Natural killer cell treated with Interleukin-12 subunit alpha and Interleukin-12 subunit beta and Interleukin-15 and Interleukin-18, amount 100 ng/mL, for 72 hours (primary cell): ENCODE measurements at places on chromosomes 2 and 18.

DNA sequence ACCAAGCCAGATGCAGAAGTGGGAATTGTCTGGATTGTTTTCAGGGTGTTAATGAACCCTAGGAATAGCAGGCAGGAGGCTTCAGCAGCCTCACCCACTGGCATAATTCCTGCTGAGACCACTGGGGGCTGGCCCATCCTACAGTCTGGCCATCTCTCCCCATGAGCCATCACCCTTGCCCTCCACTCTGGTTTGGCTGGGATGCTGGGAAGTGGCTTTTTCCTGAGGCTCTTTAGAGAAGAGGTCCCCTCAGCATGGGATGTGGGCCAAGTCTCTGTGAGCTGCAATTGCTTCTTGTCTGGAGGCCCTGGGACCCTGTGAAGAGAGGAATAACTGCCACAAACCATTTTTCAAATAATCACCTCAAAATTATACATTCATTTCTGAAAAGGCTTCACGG is 4.0 kb downstream of the TCF7L1 start:
- DNase-seq: peak; percentile 20
- no peak overlapping the region for H3K27ac ChIP-seq

- H3K4me1 ChIP-seq: no peaks in the 10 kb centered on the region
- no peak overlapping the region for H3K27ac ChIP-seq
- no peak overlapping the region for H3K4me3 ChIP-seq
- DNase-seq: no peak
- H3K36me3 ChIP-seq: no peaks in the 10 kb centered on the region
- H3K27me3 ChIP-seq: peaks cover 3% of the 10 kb centered on the region
Measured at GRCh38 chr2:208370881-208371633, 35.5 kb upstream of the PTH2R start.

- no peak overlapping the region for H3K27ac ChIP-seq
- peaks cover 15% of the 10 kb centered on the region for H3K36me3 ChIP-seq
- no peaks in the 10 kb centered on the region for H3K27me3 ChIP-seq
- H3K4me1 ChIP-seq: peaks cover 6% of the 10 kb centered on the region
- no peak overlapping the region for H3K4me3 ChIP-seq
Measured at GRCh38 chr18:79924814-79925731, 26.4 kb downstream of the SLC66A2 start.

DNA sequence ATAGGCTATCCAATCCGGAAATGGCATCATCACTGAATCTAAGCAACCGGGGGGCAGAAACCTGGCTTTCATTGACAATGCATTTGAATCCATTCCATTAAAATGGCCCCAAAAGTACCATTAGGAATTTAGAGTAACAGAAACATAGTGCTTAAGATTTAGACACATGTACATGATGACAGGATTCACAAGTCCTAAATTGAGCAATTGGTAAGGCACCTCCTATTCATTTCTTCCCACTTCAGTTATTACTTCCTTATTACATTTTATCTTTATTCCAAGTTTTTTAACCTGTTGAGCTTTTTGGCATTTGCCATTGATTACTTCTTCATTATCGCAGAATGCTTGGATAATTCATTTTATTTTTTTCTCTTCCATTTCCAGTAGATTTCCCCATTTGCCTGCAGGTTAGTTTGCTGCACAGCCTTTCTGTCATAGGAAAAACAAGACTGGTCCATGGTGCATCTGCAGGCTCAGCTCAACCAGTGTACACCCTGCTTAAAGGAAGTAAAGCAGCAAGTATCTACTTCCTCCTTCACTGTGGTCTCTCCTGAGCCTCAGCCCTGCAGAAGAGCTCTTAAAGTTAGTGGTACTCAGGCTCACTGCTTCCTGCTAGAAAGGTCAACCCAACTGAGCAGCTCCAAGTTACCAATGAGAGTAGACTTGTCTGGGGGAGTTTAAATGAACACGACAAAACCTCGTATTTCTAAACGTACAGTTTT is 89.2 kb downstream of the DOCK10 start:
- peak overlapping the region; percentile 81 for H3K4me3 ChIP-seq
- no peaks in the 10 kb centered on the region for H3K27me3 ChIP-seq
- peaks cover 87% of the 10 kb centered on the region for H3K4me1 ChIP-seq

DNA sequence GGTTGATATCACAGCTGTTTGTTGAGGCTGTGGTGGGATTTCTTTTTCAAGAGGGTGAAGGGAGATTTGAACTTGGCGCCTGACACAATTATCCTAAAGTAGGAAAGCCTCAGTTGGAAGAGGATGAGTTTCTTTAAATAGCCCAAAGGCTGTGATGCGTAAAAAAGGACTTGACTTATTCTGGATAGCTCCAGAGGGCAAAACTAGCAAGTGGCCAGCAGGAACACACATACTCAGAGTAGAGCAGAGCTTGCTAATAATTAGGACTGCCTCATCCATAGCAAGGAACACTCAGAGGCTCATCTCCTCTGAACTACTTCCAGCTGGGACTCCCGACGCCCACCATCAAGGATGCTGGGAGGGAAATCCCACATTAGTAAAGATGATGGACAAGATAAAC is 74.0 kb downstream of the AFF3 start:
- no peak overlapping the region for H3K4me3 ChIP-seq
- peaks cover 3% of the 10 kb centered on the region for H3K27me3 ChIP-seq
- H3K36me3 ChIP-seq: no peaks in the 10 kb centered on the region

GRCh38 chr2:209593930-209594329 is 170.1 kb downstream of the MAP2 start:
- H3K27me3 ChIP-seq: no peaks in the 10 kb centered on the region
- H3K4me3 ChIP-seq: no peak overlapping the region
- no peaks in the 10 kb centered on the region for H3K36me3 ChIP-seq
- H3K27ac ChIP-seq: no peak overlapping the region
- no peak for DNase-seq

- no peak overlapping the region for H3K27ac ChIP-seq
- no peak overlapping the region for H3K4me3 ChIP-seq
- peaks cover 11% of the 10 kb centered on the region for H3K27me3 ChIP-seq
- DNase-seq: no peak
- H3K4me1 ChIP-seq: no peaks in the 10 kb centered on the region
Measured at GRCh38 chr2:53509831-53510388, 257.7 kb upstream of the CHAC2 start.

GRCh38 chr2:18516112-18516511 is 44.3 kb downstream of the RDH14 start:
- no peak overlapping the region for H3K4me3 ChIP-seq
- DNase-seq: no peak
- H3K27me3 ChIP-seq: peaks cover 12% of the 10 kb centered on the region
- no peaks in the 10 kb centered on the region for H3K4me1 ChIP-seq

DNA sequence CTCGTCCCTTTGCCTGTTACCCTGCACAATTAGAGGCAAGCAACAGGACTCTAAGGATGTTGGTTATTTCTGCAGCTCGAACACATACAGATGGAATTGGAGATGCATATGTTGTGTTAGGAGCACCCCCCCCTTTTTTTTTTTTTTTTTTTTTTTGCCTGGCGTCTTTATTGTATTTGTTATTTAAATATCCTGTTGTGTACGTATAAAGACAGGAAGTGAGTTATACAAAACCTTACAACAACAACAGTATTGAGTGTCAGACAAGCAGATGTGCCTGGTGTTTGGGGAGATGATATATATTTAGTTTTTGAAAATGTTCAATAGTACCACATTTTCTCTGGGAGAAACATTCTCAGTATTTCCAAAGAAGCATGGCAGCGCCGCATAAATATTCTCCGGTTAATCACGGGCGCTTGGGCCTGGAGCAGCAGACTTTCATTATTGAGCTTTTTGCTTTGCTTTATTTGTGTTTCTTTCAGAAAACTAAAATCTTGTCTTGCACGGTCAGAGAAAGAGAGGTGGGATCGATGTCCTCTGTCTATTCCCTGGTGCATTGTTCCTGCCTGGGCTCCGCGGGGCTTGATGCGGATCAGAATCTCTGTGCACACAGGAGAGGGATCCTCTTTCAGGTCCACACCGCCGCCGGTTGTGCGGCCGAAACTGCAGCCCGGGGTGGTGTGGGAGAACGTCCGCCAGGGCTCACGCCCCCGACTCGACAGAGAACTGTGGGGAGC is 23.2 kb upstream of the ZNF516 start:
- DNase-seq: no peak
- peaks cover 6% of the 10 kb centered on the region for H3K4me1 ChIP-seq
- H3K27ac ChIP-seq: no peak overlapping the region
- H3K27me3 ChIP-seq: peaks cover 39% of the 10 kb centered on the region

- no peak for DNase-seq
- H3K4me3 ChIP-seq: no peak overlapping the region
- H3K27me3 ChIP-seq: no peaks in the 10 kb centered on the region
- no peak overlapping the region for H3K27ac ChIP-seq
- no peaks in the 10 kb centered on the region for H3K36me3 ChIP-seq
Measured at GRCh38 chr18:75249175-75249518, 38.5 kb downstream of the TSHZ1 start.

DNA sequence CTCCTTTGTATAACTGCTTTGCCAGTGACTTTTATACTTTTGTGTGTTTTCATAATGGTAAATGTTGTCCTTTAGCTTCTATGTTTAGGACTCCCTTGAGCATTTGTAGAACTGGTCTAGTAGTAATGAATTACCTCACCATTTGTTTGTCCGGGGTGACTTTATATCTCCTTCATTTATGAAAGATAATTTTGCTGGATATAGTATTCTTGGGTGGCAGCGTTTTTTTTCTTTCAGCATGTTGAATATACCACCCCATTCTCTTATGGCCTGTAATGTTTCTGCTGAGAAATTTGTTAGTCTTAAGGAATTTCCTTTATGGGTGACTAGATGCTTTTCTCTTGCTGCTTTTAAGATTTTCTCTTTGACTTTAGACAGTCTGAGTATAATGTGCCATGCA is 56.0 kb downstream of the GPC1 start:
- no peaks in the 10 kb centered on the region for H3K4me1 ChIP-seq
- DNase-seq: no peak
- no peaks in the 10 kb centered on the region for H3K27me3 ChIP-seq
- H3K27ac ChIP-seq: no peak overlapping the region

DNA sequence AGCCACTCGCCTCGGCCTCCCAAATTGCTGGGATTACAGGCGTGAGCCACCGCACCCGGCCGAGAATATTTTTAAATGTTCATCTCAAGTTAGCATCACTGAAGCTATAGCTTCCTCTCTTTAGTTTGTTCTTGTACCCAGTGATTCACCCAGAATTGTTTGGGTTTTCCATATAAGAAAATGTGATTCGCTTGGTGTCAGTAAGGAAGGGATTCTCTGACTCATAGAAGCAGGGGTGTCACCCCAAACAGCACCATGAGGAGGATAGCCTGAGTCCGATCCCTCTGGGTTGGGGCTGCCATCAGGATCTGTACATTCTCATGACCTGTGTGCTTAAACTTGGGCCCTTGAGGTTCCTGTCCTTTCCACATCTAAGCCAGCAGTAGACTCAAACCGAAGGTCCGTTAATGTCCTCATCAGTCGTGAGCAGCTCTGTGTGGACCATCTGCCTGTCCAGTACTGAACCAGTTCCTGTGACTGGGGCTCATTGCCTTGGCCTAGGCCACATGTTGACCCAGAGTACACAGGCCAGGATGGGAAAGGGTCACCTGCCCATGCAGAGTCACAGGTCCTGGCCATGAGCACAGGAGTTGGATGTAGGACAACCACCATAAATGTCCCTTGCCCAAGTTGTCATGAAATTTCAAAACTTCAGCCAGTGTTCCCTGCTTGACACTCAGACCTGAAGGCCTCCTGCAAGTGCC is 311.9 kb downstream of the GBX2 start:
- no peaks in the 10 kb centered on the region for H3K27me3 ChIP-seq
- H3K27ac ChIP-seq: no peak overlapping the region
- H3K36me3 ChIP-seq: no peaks in the 10 kb centered on the region
- no peaks in the 10 kb centered on the region for H3K4me1 ChIP-seq
- H3K4me3 ChIP-seq: no peak overlapping the region

DNA sequence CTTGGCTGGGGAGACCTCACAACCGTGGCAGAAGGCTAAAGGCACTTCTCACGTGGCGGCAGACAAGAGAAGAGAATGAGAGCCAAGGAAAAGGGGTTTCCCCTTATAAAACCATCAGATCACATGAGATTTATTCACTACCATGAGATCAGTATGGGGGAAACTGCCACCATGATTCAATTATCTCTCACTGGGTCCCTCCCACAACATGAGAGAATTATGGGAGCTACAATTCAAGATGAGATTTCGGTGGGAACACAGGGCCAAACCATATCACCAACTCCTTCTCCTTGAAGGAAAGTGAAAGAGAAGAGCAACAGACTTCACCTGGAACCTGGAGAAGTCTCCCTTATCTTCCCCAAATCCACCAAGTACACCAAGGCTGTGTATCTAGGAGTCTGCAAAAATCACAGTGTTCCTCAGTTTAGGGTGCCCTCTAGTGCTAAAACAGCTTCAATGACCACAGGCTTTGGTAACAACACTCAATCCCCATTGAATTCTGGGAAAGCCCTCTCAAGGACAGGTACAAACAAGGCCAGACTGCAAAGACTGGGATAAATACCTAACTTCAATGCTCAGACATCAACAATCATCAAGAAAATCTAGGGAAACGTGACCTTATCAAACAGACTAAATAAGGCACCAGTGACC is 148.8 kb upstream of the SRD5A2 start:
- no peak overlapping the region for H3K4me3 ChIP-seq
- H3K36me3 ChIP-seq: no peaks in the 10 kb centered on the region

GRCh38 chr2:96702098-96702785 is 37.6 kb downstream of the LMAN2L start:
- H3K27me3 ChIP-seq: no peaks in the 10 kb centered on the region
- no peak overlapping the region for H3K4me3 ChIP-seq
- H3K36me3 ChIP-seq: no peaks in the 10 kb centered on the region
- no peak for DNase-seq

DNA sequence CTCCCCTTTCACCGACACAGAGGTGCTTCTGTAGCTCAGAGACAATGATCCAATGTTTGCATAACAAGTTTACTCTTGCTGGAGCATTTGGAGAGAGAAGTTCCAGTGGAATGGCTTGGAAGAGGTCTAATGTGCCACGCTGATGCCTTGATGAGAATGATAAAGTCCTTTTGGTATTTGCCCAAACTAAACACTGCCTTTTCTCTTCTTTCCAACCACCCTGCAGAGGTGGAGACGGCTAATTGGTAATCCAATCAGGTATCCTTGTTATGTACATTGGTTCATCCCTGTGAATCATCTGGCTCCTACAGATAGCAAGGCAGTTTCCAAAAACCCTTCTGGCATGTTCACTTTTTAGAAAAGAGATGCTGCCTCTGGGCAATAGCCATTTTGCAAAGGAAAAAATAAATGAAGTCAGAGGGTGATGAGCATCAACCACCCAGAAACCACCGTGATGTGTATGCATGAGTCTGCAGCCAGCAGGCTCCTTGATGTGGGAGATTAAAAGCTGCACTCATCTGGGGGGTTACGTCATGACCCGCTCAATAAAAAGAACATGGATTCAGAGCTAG is 40.6 kb downstream of the KIAA2012 start:
- no peak overlapping the region for H3K27ac ChIP-seq
- DNase-seq: no peak
- H3K27me3 ChIP-seq: peaks cover 35% of the 10 kb centered on the region
- H3K36me3 ChIP-seq: no peaks in the 10 kb centered on the region
- peaks cover 11% of the 10 kb centered on the region for H3K4me1 ChIP-seq

GRCh38 chr18:66136039-66136438 is 385.2 kb downstream of the CDH7 start:
- no peaks in the 10 kb centered on the region for H3K27me3 ChIP-seq
- H3K4me1 ChIP-seq: no peaks in the 10 kb centered on the region
- no peak for DNase-seq
- peaks cover 4% of the 10 kb centered on the region for H3K36me3 ChIP-seq
- H3K27ac ChIP-seq: no peak overlapping the region
